Activated naive CD4-positive, alpha-beta T cell treated with anti-CD3 and anti-CD28 coated beads for 36 hours (primary cell): ENCODE measurements at places on chromosomes 6 and 20.

GRCh38 chr6:111211411-111212030 is 124.2 kb downstream of the SLC16A10 start:
- DNase-seq = no peak

- no peak for DNase-seq
Observed at GRCh38 chr6:145738265-145738664, 2.9 kb upstream of the EPM2A start.

- DNase-seq = no peak
Observed at GRCh38 chr6:160766657-160766988, 64.6 kb downstream of the PLG start.

DNA sequence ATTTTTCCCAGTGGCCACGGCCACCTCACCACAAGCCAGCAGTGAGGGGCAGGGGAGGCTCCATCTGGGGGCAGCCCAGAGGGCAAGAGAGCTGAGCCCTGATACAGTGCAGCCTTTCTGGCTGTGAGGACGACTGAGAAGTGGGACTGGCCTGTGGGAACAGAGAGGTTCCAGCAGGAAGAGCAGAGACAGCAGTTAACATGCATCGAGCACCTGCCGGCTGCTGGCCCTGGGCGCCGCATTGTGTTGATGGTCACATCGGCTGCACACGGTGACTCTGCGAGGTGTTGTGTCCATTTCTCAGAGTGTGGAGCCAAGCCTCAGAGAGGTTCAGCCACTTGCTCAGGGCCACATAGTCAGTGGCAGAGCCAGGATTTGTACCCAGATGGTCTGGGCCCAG is 9.8 kb downstream of the FOXS1 start:
- no peak for DNase-seq

- no peak for DNase-seq
Observed at GRCh38 chr6:122620428-122620827, 10.2 kb downstream of the PKIB start.
